Stimulated activated CD4-positive, alpha-beta T cell treated with anti-CD3 and anti-CD28 coated beads, Interleukin-4, amount 100 ng/mL, for 1 hour (primary cell): ENCODE measurements at places on chromosomes 5 and 9.

- DNase-seq: no peak
These were observed 53.0 kb upstream of the NXNL2 start for GRCh38 chr9:88481933-88482332.

GRCh38 chr9:125470189-125470588 is 208.6 kb downstream of the GAPVD1 start:
- no peak for DNase-seq

- no peak for DNase-seq
These were observed 78.9 kb downstream of the OR2K2 start for GRCh38 chr9:111250875-111251842.

GRCh38 chr9:128323791-128324190 is 1.2 kb downstream of the COQ4 start:
- DNase-seq: no peak

DNA sequence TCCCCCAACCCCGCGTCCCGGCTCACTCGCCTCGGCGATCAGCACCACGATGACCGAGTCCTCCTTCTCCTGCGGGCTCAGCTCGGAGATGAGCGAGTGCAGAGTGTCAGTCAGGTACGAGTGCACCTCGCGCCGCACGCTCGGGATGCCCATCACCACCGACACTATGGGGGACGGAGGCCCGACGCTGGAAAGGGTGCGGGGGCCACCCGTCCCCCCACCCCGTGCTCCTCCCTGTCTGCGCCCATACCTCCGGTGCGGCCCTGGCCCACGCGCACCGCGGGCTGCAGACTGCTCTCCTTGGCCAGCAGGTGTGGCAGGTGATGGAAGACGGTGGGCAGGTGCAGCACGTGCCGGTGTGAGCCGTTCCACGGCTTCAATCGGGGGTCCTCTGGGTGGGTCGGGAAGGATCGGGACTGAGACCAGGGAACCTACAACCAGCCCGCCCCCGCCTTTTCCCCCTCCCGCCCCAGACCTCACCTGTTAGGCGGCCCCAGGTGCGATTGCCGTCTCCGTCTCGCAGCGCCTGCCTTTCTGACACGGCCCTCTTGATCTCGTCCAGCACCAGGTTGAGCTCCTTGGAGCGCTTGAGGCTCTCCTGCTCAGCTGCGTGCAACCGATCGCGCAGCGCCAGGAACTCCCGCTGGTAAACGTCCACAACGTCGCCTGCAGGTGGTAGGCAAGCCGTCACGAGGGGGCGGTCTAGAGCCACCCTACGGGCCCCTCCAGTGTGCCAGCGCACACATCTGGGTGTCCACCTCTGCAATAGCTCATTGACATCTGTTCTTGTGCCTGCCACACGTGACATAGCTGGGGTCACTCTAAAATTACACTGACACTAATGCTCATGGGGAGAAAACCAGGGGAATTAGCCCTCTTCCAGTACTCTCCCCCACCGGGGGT is 5.1 kb downstream of the MGAT4B start:
- DNase-seq: peak; percentile 88

DNA sequence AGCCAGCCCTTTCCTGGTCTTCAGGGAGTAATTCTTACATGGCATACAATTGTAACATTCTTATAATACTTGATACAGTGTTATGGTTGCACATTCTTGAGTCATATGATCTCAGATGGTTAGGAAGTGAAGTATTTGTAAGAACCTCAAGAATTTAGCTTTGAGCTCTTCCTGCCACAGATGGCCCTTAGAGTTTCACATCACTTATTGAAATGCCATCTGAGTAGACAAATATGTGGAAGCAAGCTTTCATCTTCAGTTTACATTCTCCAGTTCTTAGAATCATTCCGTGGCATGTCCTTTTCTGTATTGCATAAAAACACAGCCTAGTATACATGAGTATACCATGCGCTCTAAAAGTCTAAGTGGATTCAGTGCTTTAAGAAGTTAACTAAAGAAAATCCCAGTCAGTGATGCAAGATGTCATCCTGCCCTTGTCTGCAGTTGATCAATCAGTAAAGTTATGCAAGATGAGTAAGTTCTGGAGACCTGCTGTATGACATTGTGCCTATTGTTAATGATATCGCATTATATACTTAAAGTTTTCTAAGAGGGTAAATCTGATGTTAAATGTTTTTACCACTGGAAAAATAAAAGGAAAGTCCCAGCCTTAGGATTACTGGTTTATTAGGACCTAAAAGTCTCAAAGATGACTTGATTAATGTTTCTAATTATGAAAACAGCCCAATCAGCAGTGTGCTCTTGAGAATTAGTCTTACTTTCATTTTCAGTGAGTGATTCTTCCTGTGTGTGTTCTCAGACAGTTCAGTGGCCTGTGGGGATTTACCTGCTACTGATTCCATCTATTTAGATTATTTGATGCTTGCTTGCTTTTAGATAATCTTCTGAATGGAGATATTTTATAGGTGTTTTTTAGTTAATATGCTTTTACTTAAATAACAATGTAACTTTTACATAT is 29.4 kb downstream of the RHOBTB3 start:
- no peak for DNase-seq

GRCh38 chr9:17462869-17463464 is 115.9 kb upstream of the SH3GL2 start:
- DNase-seq: no peak

- DNase-seq: no peak
These were observed 1.2 kb downstream of the LHFPL2 start for GRCh38 chr5:78647351-78647818.

DNA sequence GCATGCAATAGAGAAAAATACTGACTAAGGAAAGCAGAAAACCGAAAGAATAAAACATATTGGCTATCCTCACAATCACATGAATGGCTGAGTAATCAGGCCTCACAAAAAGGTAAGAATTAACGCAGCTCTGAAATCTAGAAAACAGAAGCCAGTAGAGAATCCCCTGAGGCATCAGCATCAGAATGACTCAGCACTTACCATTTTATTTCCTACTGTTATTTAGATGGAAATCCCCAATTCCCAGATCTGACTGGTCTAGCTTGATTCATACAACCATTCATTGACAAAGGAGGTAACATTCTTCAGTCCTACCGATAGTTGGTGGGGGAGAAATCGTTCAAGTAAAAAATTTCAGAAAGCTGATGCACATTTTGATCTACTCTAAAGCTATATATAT is 1408.4 kb upstream of the WWC1 start:
- no peak for DNase-seq

DNA sequence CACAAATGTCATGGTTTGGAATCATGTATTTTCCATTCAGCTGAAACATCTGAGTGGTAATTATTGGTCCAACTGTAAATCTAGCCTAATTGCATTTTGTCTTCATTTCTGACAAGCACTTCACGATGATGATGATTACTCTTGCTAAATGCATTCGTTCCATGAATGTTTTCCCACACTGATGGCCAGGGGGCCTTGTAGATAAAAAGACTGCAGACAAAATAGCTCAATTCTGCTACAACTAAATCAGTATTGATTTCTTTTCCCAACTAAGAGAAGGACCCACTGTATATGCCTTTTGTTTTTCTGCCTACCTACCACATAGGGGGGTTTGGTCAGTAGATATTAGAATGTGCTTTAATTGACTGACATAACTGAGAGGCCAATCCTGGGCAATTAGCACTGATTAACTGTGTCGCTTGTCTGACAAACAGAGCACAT is 1351.3 kb upstream of the NUDT12 start:
- DNase-seq: no peak

DNA sequence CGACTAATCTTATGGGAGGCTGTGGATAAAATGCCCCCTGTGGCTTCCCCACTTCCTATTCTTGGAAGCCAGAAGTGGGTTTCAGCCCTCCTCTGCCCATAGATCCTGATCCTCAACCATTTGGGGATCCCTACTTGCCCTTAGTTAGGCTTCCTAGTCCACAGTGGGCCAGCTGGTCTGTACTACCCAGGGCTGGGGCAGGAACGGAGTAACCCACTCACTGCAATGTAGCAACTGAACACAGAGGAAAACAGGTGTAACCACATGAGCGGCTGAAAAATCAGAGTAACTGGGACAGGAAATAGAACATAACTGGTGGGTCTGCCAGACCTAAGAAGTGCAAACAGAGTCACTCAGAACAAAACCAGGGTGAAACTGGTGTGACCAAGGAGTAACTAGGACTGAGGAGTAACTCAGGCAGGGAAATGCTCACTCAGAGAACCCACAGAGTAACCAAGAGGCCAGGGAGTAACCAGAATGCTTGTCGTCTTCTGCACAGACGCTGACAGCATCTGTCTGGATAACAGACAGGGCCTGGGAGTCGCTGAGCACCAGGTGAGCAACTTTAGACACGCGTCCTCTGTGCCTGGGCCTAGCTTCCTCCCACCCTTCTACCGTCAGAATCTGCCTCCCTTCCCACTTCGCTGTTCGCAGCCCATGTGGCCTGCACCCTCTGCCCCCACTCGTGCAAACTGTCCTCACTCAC is 1.0 kb downstream of the AQP3 start:
- peak; percentile 39 for DNase-seq

DNA sequence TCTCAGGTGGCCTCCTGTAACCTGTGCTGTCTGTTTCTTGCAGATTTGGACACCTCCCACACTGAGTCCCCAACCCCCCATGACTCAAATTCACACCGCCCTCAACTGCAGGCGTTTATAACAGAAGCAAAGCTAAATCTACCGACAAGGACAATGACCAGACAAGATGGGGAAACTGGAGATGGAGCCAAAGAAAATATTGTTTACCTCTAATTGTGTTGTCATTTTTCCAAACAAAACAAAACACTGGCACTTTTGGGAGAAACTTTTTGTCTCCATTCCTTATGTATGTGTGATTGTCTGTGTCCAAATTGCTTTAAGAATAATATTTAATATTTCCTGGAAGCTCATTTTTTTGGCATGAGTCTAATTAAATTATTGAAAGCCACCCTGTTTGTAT is 314.8 kb downstream of the ARHGEF28 start:
- DNase-seq: no peak

DNA sequence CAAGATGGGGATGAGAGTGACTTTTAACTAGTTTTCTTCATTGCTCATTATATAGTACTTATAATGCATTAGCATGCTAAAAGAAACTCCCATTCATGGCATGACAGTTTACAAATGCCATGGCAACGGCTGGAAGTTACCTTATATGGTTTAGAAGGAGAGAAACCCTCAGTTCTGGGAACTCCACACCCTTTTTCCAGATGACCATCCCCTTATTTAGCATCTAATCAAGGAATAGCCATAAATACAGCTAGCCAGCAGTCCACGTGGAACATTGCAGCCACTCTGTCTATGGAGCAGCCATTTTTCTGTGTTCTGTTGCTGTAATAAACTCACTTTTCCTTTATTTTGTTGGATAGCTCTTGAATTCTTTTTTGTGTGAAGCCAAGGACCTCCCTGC is 1137.8 kb downstream of the CDH18 start:
- no peak for DNase-seq

- DNase-seq: no peak
These were observed 53.5 kb upstream of the PTPN3 start for GRCh38 chr9:109551651-109552050.

GRCh38 chr9:113875459-113876150 is 504 bp upstream of the ZNF618 start:
- no peak for DNase-seq

DNA sequence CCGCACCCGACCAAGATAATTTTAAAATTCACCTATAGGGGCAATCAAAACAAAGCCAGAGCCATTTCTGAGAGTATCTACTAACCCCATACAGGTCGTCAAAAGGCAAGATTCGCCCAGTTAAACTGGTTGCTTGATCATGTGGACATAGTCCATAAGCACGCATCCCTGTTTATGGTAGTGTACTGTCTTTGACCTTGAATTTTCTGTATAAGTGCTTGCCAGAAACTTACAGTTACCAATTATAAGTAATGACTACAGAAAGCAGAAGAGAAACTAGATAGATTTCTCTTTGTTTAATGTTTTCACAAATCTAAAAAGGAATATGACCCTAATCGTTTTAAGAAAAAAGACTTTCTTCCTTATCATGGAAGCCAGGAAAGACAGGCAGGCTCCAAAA is 25.6 kb downstream of the SLC31A1 start:
- no peak for DNase-seq

DNA sequence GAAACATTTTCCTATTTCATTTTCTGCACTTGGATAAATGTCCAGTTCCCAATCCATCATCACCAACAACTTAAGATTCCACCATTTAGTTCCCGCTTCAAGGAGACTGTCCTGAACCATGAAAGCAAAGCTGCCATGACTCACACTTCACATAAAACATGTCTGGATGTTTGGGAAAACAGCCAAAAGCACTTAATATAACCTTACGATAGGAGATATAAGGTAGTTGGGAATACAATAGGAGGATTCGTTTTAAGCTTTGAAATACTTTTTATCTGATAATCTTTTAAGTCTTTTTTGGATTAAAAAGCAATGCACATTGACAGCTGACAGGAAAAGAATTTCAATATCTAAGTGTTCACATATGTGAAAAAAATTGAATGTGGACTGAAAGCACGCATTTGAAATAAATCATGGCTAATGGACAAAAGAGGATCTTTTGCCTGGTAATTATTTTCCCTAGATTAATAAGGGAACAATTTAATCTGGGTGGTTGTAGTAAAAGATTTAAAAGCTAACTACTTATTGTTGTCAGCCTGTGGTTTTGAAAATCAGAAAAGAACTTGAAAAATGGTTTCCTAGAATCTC is 17.3 kb upstream of the TGFBI start:
- DNase-seq: no peak

DNA sequence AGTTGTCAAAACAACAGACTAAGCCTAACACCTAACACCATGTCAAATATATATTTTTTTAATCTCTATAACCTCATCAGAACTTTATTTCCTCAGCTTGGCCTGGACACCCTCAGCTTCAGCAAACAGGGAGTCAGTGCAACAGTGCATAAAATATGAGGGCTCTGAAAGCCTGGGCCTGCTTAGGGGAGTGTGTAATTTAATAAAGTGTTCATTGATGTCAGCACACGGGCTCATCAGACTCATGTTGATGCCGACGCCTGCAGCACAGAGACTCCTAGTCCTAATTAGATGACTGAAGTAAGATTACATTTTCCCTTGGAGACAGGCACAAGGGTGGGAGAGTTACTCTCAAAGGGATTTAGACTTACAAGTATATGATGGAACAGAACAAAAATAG is 37.8 kb downstream of the CDH10 start:
- DNase-seq: no peak

DNA sequence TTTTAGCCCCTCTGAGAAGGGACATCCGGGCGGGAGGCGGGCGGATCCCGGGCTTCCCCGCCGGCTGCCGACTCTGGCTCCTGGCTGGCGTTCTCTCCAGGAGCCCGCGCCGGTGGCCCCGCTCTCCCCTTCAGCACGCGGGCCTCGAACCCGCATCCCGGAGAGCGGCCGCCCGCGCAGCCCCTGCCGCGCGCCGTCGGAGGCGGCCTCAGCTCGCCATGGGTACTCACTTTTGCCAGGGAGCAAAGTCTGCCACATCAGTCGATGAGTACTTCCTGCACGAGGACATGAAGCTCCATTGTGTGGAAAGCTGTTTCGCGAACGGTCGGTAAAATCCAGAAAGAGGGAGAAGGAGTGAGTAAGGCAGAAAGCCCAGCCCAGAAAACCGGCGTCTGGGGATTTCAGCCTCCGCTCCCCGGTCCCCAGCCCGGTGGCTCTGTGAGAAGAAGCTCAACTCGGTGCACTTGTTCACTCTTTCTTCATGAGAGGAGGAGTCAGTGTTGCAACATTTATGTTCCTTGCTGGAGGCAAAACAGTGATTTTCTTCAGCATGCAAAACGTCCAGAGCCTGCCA is at the start of gene PRLR:
Gene PRLR, minus strand, starts transcription at position 450 of the 574 bp plus-strand sequence. CDS start 140,867 bp downstream, outside the sequence.
- no peak for DNase-seq
